ENCODE measurements at places on chromosomes 4 and X. TPM values are rescaled to one million over a fixed set of nuclear protein-coding genes. Genes with fewer than 3 reads are reported as not detected.

GRCh38 chr4:160592258-160592657 lies 1489.4 kb downstream of the RAPGEF2 start:
- no peak for DNase-seq

DNA sequence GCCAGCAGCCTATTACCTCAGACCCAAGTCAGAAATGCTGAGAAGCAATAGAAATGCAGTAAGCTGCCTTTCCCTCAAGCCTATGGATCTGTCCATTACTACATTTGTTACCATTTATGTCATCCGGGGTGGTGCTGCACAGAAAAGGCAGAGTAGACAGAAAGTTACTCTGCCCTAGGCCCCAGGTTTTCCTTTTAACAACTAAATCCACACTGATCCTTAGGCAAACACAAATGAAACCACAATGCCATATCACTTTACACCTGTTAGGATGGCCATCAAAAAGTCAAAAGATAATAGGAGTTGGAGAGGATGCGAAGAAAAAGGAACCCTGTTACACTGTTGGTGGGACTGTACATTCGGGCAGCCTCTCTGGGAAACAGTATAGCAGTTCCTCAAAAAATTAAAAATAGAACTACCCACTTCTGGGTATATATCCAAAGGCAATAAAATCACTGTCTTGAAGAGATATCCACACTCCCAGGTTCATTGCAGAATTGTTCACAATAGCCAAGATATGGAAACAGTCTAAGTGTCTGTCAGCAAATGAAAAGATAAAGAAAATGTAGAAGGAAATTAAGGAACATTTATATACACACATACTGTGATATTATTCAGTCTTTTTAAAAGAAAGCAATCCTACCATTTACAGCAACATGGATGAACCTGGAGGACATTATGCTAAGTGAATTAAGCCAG lies 186.3 kb downstream of the NWD2 start:
- DNase-seq, result no peak

- no peak for DNase-seq
Measured at GRCh38 chr4:52912608-52913007, 50.5 kb downstream of the RASL11B start.

DNA sequence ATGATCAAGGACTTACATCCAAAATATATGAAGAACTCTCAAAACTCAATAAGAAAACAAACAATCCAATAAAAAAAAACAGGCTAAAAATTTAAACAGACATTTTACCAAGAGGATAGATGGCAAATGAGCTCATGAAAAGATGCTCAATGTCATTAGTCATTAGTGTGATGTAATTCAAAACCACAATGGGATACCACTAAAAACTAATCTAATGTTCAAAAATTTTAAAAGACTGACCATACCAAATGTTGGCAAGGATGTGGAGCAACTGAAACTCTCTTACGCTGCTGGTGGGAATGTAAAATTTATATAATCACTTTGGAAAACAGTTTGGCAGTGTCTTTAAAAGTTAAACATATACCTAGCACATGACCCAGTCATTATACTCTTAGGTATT lies 43.7 kb downstream of the RPS6KA6 start:
- DNase-seq, result no peak

GRCh38 chrX:121958886-121959285 lies 911.5 kb downstream of the GLUD2 start:
- no peak for DNase-seq

DNA sequence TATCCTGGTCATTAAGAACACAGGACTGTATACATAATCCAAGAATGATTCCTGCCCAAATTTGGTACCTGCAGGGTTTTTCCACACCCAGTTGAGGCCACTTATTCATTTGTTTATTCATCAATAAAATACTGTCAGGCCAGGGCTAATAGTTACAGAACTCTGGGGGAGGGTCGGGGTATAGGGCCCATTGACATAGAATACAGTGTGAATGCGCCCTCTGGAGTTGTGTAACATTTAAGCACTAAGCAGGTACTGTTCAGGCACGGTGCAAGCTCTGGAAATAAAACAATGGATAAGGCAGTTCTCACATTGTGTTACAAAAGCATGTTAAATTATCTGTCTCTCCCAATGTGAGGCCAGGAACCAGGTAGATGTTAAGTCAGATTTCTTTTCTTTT lies 30.8 kb upstream of the LRBA start:
- peak; percentile 38 for DNase-seq

DNA sequence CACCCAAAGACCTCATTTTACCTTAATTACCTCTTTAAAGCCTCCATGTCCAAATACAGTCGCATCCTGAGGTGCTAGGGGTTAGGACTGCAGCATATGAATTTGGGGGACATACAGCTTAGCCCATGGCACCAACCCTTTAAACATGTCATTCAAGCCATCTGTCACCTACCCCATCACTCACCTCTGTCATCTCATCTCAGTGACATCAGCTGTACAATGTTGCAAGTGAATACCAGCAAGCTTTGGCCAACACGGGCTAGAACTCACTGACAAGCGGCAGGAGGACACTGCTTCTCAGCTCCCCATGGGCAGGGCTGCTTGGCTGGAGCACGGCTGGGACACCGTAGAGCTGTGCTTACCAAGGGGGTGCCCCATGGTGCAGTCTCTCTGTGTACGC lies 107.5 kb downstream of the STK32B start:
- no peak for DNase-seq

The CCKAR gene
- total RNA-seq, result not detected

The FOXP3 gene
- total RNA-seq, result 0.81 TPM

The UNC5C gene
- total RNA-seq, result not detected
